ENCODE measurements at places on chromosomes 5 and 9.

DNA sequence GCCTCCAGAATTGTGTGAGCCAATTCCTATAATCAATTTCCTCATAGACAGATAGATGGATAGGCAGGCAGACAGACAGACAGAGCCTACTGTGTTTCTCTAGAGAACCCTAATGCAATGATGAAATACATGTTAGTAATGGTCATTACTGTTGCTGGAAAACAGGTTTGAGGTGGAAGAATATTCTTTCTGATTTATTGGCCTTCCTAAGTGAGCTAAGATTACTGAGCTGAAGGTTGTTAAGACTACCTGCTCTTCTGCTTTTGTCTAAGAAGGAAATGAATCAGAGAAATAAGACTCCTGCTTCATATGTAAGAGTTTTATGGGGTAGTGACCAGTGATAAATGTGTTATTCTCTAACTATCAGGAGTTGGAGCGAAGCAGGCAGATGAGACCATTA, 219.9 kb downstream of the ELAVL2 start:
- no peak for DNase-seq

- no peak for DNase-seq
These were observed 43.1 kb upstream of the TTC39B start for GRCh38 chr9:15349892-15350761.

GRCh38 chr5:181047921-181048320, 7.9 kb downstream of the BTNL9 start:
- no peak for DNase-seq

- DNase-seq = no peak
These were observed 132.6 kb upstream of the PDE4D start for GRCh38 chr5:60026161-60026560.

- no peak for DNase-seq
These were observed 463.0 kb downstream of the CETN3 start for GRCh38 chr5:89946508-89946907.

GRCh38 chr5:131630208-131630962, 4.6 kb downstream of the RAPGEF6 start:
- no peak for DNase-seq

- no peak for DNase-seq
These were observed 13.5 kb upstream of the PCBD2 start for GRCh38 chr5:134891473-134891872.

GRCh38 chr5:69268899-69269298, 34.2 kb downstream of the CDK7 start:
- DNase-seq = no peak

- DNase-seq = no peak
These were observed 11.6 kb downstream of the SEPTIN8 start for GRCh38 chr5:132765311-132766019.

- DNase-seq = no peak
These were observed 66.0 kb downstream of the PLAC8L1 start for GRCh38 chr5:146039420-146039819.

GRCh38 chr9:22119522-22120158, 110.5 kb upstream of the CDKN2B start:
- no peak for DNase-seq

- no peak for DNase-seq
These were observed 11.5 kb upstream of the FBN2 start for GRCh38 chr5:128549496-128549895.

- DNase-seq = no peak
These were observed 80.8 kb downstream of the FAM81B start for GRCh38 chr5:95471942-95472341.

GRCh38 chr9:84447305-84447704, 106.7 kb upstream of the SLC28A3 start:
- no peak for DNase-seq

DNA sequence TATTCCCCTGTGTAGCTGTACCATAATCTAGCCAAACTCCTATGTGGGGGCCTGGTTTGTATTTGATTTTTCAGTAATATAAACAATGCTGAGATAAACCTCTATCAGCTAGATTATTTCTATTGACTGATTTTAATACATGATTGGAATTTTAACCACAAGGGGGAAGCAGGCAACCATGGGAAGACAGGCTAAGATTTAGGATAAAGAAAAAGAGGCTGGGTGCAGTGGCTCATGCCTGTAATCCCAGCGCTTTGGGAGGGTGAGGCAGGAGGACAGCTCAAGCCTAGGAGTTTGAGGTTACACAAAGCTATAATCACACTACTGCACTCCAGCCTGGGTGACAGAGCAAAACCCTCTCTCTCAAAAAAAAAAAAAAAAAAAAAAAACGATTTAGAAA, 18.1 kb upstream of the GPX3 start:
- no peak for DNase-seq

GRCh38 chr9:82539146-82539545, 523.8 kb downstream of the RASEF start:
- no peak for DNase-seq

DNA sequence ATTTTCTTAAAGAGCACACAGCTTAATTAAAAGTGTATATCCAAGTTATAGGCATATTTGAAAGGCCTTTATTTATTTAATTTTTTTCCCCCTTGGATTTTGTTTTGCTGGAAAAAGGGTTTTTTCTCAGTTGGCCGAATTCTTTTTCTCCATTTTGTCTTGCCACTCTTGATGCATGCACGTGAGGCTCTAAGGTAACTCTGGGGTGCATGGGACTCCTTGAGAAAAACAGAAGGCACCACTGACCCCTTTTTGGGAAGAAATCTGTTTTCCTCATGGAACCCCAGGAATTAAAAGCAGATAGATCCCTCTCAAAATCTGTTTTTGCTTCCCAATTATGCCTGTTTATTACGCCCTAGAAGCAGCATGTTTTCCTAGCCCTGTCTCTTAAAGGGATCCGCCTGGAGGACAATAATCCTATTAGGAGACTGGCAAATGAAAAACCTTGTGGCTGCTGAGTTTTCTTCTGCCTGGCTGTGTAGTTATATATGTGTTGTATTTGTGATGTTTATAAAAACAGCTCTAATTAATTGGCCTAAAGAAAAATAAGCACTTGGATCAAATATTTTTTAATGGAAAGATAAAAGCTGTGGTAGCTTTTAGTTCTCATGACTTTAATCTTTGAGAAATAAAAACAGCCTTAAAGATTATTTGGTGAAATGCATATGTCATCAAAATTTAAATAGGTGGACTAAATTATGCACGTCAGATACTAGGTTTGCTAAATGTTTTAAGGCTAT, 435.1 kb upstream of the CDH9 start:
- DNase-seq = no peak

- DNase-seq = no peak
These were observed 46.3 kb upstream of the PALM2AKAP2 start for GRCh38 chr9:109733690-109734089.

- no peak for DNase-seq
These were observed 205.0 kb upstream of the ACTBL2 start for GRCh38 chr5:57687596-57687995.

GRCh38 chr9:5819174-5819573, 13.7 kb downstream of the ERMP1 start:
- no peak for DNase-seq

GRCh38 chr5:52748590-52748989, 39.1 kb upstream of the ITGA1 start:
- no peak for DNase-seq

- no peak for DNase-seq
These were observed 339.1 kb downstream of the NFIB start for GRCh38 chr9:13974891-13975290.

DNA sequence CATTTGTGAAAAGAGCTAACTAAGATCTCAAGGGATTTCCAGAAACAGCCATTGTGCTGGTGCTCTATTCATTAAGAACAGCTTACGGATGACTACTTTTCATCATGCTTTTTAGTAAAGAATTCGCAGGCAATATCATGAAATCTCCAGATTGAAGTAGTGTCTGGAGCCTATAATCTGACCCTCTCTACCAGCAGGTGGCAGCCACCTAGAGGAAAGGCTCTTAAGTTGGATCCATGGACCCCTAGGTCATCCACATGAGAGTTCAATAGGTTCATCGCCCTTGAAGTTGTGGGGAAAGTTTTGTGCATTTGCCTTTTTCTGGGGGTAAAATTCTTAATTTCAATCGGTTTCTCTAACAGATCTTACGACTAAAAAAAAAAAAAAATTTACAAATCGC, 82.3 kb downstream of the SLC1A3 start:
- DNase-seq = no peak

DNA sequence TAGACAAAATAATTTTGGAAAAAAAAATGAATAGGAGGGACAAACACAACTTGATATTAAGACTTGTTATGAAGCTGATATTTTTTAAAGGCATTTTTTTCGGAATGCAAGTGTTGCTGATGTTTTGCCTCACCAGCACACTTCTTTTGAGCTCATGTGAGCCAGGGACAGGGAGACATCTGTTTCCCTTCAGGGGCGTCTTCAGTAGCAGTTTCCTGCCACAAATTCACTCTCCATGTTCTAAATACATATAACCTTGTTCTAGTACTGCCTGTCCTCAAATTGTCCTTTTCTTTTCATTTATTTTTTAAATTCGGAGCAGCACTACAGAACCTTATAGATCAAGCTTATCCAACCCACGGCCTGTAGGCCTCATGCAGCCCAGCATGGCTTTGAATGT, 316.0 kb upstream of the PAPPA start:
- DNase-seq = no peak
